ENCODE measurements at places on chromosomes 1 and 21. TPM values are rescaled to one million over a fixed set of nuclear protein-coding genes. Genes with fewer than 3 reads are reported as not detected.

GRCh38 chr1:93607814-93608186, 73.8 kb downstream of the BCAR3 start:
- DNase-seq = no peak

The CELA2A gene
- total RNA-seq = not detected

DNA sequence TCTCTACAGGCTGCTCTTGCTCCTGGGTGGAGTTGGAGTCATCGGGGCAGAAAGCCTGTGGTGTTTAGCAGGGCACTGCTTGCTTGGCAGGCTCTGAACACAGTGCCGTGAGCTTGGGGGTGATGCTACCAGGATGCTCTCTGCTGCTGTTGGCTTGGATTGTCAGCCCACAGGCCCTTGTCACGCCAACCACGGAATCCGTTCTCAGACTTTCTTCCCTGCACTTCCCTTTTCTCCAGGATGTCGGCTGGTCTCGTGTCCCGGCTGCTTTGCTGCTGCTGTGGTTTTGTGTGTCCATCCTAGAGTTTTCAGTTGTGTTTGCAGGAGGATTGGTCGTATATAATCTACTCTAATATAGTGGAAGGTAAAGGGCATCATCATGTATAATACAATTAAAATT, 44.4 kb upstream of the TTC34 start:
- DNase-seq = no peak

GRCh38 chr1:84847253-84848250, 45.5 kb downstream of the LPAR3 start:
- DNase-seq = peak; percentile 87

- DNase-seq = no peak
These were observed 15.2 kb downstream of the NR5A2 start for GRCh38 chr1:200042552-200043335.

DNA sequence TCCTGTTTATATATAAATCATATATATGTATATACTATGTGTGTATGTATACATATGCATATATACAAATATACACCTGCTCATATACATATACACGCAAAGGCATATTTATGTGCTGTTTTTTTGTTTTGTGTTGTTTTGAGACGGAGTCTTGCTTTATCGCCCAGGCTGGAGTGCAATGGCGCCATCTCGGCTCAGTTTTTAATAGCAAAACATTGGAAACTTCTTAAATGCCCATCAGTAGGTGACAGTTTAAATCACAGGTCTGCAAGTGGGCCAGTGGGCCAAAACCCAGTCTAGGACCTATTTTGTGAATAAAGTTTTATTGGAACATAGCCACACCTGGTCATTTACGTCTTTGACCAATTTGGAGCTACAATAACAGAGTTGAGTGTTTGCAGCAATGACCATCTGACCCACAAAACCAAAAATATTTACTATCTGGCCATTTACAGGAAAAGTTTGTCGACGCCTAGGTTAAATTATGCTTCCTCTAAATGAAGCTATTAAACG, 132.3 kb downstream of the TOMM20 start:
- no peak for DNase-seq

DNA sequence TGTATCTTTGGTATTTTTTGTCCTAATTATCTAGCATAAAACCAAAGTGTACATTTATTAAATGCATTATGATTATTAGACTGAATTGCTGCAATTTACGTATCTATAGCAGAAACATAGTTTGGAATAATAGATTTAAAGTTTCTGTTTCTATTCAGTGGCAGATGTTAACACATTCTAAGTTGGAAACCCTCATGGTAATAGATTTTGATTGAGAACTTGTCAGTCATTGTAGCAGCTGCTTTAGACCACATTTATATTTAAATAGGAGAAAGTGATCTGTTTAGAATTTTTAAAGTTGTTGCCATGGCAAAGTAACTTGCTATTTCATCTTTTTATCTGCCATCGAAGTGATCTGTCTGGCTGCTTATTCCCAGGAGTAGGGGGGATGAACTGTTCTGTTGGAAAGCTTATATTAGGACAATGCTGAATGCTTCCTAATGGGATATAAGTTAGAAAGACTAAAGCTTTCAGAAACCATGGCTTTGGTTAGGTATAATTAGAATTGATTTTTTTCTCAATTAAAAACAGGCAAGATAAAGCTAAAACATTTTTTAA, 61.6 kb downstream of the HS2ST1 start:
- no peak for DNase-seq

GRCh38 chr1:23964790-23965740, 5.4 kb downstream of the PNRC2 start:
- DNase-seq = no peak

- DNase-seq = no peak
These were observed 19.7 kb upstream of the CHI3L1 start for GRCh38 chr1:203206129-203206687.

DNA sequence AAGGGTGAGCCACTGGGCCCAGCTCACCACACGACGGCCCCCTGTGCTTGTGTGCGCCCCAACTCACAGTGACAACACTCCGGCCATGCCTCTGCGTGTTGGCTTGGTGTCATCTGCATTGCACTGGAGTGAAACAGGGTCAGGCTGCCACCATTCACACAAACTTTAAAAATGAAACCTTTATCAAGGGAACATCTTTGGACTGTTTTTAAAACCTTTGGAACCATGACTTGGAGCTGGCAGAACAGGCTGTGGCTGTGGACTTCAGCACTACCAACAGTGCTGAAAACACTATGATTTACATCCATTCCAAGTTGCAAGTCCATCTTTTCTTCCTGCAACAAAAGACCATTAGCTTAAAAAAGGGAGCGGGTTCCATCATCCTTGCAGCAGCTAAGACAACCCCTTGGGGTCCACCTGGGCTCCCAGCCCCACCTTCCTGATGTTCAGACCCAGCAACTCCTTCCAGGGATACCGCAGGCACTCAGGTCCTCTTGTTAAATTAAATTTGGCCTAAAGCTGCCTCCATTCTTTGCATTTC, 25.6 kb downstream of the POFUT2 start:
- DNase-seq = no peak
